ENCODE measurements at places on chromosomes 3 and 15. TPM values are rescaled to one million over a fixed set of nuclear protein-coding genes. Genes with fewer than 3 reads are reported as not detected.
A peak's percentile ranks its signal among the peaks of the same experiment; 100 is the strongest.

DNA sequence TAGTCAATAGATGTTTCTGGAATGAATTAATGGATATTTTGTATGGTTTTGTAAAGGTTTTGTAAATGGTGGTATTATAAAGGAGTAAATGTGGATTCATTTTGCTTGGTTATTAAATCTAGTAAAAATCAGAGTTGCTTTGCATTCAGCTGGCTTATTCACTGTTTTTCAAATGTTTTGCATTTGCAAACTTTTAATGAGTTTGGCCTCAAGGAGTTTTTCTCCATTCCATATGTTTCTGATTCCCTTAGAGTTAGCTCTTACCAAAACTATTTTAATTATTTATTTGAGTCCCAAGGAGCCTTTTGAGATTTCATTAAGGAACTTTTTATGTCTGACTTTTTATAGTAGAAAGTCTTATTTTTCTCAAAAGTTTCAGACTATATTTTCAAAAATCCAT is 992.2 kb downstream of the DIPK2A start:
- no peak for DNase-seq

DNA sequence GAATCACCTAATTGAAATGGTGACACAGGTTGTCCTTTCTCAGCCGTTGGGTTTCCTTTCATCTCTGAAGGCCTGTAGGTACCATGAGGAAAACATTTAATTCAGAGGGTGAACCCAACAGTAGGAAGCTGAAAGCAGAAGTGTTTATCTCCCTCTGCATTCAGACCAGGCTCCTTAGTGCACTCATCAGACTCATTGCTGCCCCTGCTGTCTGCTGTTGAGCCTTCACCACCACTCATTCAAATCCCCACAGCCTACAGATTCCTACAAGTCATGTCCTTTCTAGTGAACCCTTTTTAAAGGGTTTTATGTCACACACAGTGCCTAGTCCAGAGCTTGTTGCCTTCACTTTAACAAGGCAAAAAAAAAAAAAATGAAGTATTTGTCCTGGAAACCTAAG is 13.4 kb downstream of the WDR48 start:
- peak; percentile 55 for DNase-seq

GRCh38 chr3:23979569-23979968 is 34.5 kb downstream of the NR1D2 start:
- DNase-seq = no peak

DNA sequence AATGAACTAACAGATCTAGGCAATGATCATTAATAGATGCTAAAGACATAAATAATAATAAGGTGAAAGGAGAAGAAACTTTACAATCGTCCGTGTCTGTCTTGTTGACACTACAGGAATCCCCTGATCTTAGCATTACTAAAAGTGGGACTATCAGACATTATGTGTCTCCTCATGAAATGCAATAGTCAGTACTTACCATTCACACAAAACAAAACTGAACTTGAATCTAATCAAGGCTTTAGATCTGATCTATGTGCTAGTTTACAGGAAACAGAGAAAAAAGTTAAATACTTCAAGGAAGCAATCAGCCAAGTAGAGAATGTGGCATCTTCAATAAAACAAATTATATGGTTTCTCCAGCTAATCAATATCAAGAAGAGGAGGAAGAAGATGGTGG is 73.7 kb downstream of the PIK3CB start:
- no peak for DNase-seq

GRCh38 chr3:64638981-64639481 is 48.8 kb downstream of the ADAMTS9 start:
- DNase-seq = no peak

- peak; percentile 5 for DNase-seq
These were observed 629.6 kb downstream of the PYDC2 start for GRCh38 chr3:192090586-192090985.

GRCh38 chr3:186413615-186414415 is 51.8 kb upstream of the DGKG start:
- peak; percentile 56 for DNase-seq

DNA sequence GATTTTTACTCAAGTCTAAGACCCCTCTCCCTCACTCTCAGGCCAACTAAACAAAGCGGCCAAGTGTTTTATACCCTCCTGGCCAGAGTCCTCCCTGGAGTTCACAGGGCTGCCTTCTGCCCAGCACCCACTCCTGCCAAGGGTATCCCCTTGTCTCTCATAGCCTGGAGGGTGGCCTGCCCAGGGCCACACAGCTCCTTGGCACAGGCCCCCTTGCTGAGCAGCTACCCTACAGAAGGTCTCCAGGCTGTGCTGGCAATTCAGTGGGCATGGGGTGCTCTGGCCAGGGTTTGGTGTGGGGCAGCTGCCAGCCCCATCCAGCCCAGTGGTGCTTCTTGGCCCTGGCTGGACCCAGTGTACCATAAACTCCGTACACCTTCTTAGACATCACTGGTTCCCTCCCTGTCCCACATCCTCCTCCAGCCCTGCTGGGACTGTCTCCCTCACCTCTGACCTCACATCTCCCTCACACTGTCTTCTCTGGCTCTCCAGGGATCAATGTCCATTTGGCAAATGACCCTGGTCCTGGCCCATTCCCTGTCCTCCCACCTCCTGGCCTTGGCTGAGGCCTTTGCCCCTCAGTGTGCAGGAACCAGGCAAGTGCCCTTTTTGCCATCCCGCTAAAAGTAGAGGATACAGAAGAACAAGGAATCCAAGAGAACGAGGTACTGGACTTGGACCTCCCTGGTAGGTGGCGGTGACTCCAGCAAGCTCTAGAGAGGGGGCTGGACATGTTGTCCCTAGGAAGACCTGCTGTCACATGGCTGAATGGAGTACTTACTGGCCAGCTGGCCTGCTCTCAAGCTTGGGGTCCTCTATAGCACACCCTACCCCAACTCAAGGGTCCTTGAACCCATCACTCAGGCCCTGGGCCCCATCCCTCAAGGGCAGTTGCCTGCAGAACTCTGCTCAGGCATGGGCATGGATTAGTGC is 50.0 kb upstream of the TRPM1 start:
- DNase-seq = no peak

GRCh38 chr15:101522091-101522490 is 32.6 kb upstream of the PCSK6 start:
- DNase-seq = no peak

DNA sequence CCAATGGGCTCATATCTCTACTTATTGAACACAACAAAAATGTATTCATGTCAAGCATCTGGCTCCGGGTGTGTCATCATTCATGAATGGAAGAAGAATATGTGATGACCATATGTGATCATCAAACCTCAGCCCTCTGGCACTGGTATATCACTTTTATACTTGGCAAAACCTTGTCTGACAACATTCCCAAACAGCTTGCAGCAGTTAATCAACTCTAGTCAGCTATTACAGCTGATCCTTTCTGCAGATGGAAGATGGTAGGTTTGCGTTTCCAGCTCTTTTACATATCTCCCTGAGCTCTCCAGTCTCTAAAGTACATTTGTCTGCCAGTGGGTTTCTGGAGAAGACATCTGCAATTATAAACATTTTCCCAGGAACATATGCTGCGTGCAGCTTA is 6.6 kb downstream of the PLSCR5 start:
- DNase-seq = no peak

DNA sequence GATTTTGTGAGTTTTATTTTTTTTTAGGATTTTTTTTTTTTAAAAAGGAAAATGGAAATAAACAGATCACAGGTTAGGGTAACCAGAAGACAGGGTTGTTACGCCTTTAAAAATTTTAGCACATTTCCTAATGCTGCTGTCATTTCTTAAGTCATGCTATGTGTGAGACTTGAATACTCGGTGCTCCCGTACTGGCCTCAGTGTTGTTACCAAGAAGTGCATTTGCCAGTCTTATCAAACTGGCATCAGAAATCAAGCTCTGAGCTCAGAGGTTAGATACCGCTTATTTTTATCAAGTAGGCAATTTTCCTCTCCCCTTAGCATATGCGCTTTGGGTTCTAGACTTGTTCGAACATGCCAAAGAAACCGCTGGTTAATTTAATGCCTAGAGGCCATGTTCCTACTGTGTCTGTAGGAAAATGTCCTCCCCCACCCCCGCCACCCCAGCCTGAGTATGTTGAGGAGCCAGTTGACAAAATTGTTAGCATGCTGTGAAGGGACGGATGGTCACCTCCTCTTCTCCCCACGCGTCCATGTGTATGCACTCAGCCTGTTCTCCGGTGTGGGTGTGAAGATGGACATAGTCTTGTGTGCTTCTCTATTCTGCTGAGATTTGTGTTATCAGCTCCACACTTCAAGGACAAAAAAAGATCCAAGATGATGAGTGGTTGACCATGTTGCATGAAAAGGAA is 88.9 kb downstream of the ITPR1 start:
- DNase-seq = no peak

DNA sequence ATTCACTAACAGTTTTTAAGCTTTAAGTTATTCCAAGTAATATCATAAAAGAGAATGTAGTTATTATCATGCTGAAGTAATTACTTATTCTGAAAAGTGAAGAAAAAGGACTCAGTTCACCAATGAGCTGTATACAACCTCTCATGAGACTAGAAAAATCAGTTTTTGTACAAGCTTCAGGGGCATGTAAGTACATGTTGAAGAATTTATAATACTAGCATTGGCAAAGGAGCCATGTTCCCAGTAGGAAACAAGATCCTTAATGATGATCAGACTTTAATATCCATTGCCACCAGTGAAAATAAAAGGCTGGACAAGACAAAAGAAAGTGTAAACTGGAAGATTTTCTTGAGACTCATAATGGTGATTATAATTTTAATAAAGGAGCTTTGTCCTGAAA is 532.8 kb downstream of the PLOD2 start:
- DNase-seq = no peak

DNA sequence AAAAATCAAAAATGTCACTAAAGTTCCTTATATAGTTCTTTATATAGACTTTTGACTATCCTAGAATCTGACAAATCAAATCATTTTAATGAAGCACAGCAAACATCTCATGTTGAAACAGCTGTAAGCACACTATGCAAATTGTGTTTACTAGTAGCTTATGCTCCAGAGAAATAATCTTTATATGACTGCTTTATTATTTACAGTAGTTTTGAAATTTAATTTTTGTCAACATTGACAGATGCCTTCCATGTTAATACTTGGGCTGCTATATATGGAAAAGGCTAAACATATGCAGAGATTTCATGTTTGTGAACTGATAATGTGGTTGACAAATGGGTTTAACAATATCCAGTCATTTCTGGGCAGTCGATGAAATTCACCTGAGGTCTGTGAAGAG is 616.8 kb downstream of the TAFA4 start:
- no peak for DNase-seq

DNA sequence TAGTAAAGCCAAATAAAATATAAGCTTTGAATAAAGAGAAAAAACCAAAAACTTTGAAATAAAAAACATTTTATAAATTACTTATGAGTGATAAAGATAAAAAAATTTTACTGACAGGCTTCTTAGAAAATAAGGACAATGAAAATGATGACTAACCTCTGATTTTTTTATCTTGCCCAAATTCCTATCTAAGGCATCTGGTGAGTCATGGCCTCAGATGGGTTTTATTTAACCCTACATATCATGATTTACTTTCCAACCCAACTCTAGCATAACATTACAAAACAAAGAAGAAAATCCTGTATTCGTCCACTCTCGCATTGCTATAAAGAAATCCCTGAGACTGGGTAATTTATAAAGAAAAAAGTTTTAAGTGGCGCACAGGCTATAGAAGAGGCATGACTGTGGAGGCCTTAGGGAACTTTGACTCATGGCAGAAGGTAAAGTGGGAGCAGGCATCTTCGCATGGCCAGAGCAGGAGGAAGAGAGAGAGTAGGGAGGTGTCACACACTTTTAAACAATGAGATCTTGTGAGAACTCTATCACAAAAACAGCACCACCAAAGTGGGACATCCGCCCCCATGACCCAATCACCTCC is 152.1 kb downstream of the NEK10 start:
- DNase-seq = no peak

GRCh38 chr3:87436781-87437543 is 160.6 kb upstream of the POU1F1 start:
- DNase-seq = no peak

The NLGN1 gene
- not detected for total RNA-seq

The GOLGA8G gene
- total RNA-seq = not detected
